ENCODE measurements at places on chromosomes 16 and 17. TPM values are rescaled to one million over a fixed set of nuclear protein-coding genes. Genes with fewer than 3 reads are reported as not detected.

GRCh38 chr16:70402916-70403659 lies 35.8 kb downstream of the ST3GAL2 start:
- no peak overlapping the region for H3K4me3 ChIP-seq
- no peak for DNase-seq
- peaks cover 18% of the 10 kb centered on the region for H3K4me1 ChIP-seq
- H3K36me3 ChIP-seq = no peaks in the 10 kb centered on the region

- H3K27me3 ChIP-seq = no peaks in the 10 kb centered on the region
- DNase-seq = no peak
- H3K27ac ChIP-seq = no peak overlapping the region
These were observed 124.7 kb upstream of the NOG start for GRCh38 chr17:56468840-56469239.

The SOX9 gene
- 10.6 TPM for total RNA-seq

- no peak overlapping the region for H3K27ac ChIP-seq
- H3K36me3 ChIP-seq = no peaks in the 10 kb centered on the region
- H3K4me3 ChIP-seq = peak overlapping the region; percentile 90
- DNase-seq = no peak
These were observed 1.4 kb downstream of the CBFB start for GRCh38 chr16:67030221-67030962.

GRCh38 chr16:819336-820043 lies 19.0 kb upstream of the GNG13 start:
- H3K4me3 ChIP-seq = no peak overlapping the region
- H3K4me1 ChIP-seq = peaks cover 4% of the 10 kb centered on the region
- H3K27me3 ChIP-seq = peaks cover 16% of the 10 kb centered on the region
- DNase-seq = no peak
- H3K27ac ChIP-seq = no peak overlapping the region

- no peaks in the 10 kb centered on the region for H3K36me3 ChIP-seq
- no peak overlapping the region for H3K27ac ChIP-seq
- H3K4me1 ChIP-seq = peaks cover 16% of the 10 kb centered on the region
- H3K4me3 ChIP-seq = no peak overlapping the region
These were observed 114.7 kb downstream of the C16orf78 start for GRCh38 chr16:49488336-49488735.

DNA sequence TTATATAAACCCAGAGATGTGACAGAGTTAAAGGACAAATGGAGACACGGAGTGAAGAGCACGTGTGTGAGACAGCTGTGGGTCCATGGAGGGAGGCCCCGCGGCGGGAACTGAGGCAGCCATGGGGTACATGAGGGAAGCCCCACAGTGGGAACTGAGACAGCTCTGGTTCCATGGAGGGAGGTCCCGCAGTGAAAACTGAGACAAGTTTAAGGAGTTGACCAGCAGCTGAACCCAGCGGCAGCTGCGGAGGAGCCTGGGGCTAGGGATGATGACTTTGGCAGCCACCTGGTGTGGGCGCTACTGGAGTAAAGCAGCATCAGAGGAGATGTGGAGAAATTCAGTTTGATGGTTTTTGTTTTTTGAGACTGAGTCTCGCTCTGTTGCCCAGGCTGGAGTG lies 185.1 kb downstream of the RPTOR start:
- H3K4me1 ChIP-seq = peaks cover 36% of the 10 kb centered on the region
- H3K4me3 ChIP-seq = no peak overlapping the region
- no peaks in the 10 kb centered on the region for H3K36me3 ChIP-seq
- DNase-seq = no peak
- H3K27me3 ChIP-seq = no peaks in the 10 kb centered on the region

DNA sequence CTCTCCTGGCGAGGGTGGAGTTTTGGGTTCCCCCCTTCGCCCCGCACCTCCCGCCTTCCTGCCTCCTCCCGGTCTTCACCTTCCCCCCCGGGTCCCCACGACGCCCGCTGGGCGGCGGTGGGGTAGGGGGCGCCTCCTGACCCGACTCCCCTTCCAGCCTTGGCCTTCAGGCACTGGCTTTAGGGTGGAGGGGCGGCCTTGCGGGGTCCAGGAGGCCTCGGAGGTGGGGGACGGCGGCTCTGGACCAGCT lies 2.4 kb downstream of the SLC16A3 start:
- H3K4me1 ChIP-seq = peaks cover 30% of the 10 kb centered on the region
- H3K36me3 ChIP-seq = no peaks in the 10 kb centered on the region
- no peak for DNase-seq
- H3K27me3 ChIP-seq = peaks cover 63% of the 10 kb centered on the region

The TBC1D28 gene
- total RNA-seq = not detected

The SMPD3 gene
- 1.4 TPM for total RNA-seq

DNA sequence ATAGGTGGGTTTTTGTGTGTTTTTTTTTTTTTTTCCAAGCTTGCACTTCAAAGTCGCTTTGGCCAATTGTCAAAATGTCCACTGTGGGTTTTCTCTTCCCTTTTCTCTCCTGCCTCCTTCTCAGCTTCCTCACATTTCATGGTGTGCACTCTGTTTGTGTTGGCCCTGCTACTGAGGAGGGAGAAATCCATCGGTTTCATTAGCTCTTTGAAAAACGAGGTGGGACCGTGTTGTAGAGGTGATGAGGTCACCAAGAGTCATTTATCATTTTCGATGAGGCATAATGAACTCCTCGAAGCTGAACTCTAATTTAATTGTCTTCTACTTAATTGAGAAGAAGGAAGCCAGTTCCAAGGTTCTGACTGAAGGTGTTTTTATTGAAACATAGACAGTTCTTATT lies 174.4 kb upstream of the TOX3 start:
- no peaks in the 10 kb centered on the region for H3K27me3 ChIP-seq
- no peaks in the 10 kb centered on the region for H3K36me3 ChIP-seq
- no peaks in the 10 kb centered on the region for H3K4me1 ChIP-seq
- no peak for DNase-seq

GRCh38 chr17:62876063-62876462 lies 67.9 kb upstream of the MARCHF10 start:
- H3K4me1 ChIP-seq = peaks cover 4% of the 10 kb centered on the region
- no peak overlapping the region for H3K4me3 ChIP-seq
- H3K27ac ChIP-seq = no peak overlapping the region
- no peaks in the 10 kb centered on the region for H3K36me3 ChIP-seq
- H3K27me3 ChIP-seq = no peaks in the 10 kb centered on the region

The SECTM1 gene
- total RNA-seq = 0.12 TPM

DNA sequence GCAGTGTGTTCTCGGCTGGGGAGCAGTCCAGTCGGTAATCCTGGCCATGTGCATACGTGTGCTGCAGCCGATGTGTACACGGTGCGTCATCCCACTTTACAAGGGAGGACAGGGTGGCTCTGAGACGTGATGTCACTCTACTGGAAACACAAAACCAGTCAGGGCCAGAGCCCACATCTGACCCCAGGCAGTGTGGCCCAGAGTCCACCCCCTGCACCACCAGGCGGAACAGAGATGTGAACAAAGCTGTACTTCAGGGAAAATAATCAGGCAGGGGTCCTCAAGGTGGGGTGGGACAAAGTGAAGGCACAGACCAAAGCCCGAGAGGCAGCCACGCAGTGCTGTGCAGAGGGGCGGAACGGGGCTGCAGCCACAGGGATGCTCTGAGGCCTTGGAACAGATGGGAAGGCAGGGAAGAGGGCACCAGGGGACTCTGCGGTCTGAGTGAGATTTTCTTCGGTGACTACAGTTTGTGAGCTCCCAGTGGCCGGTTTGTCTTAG lies 181.5 kb downstream of the ZNF423 start:
- H3K27me3 ChIP-seq = no peaks in the 10 kb centered on the region
- peaks cover 5% of the 10 kb centered on the region for H3K4me1 ChIP-seq
- H3K36me3 ChIP-seq = no peaks in the 10 kb centered on the region
- H3K27ac ChIP-seq = no peak overlapping the region

Measured in neural progenitor cell (in vitro differentiated cells).